SK-MEL-5 (cell line): ENCODE measurements at places on chromosomes 3 and 15.

DNA sequence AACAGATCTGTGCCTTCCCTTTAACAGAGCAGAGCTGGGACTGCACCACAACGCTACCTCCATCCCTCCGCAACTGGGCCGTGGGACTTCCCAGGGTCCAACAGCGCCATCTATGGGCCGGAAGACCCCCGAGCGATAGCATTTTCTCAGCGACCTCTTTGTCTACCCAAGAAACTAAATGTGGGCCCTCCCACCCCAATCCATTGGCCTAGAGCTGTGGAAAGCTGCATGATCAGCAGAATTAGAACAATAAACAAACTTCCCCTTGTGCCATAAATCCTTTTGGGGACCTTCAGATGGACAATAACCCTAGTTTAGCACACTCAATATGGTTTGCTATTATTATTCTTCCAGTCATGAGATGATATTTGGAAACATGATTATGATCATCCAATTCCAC, 74.8 kb upstream of the NTRK3 start:
- DNase-seq: peak; percentile 81

DNA sequence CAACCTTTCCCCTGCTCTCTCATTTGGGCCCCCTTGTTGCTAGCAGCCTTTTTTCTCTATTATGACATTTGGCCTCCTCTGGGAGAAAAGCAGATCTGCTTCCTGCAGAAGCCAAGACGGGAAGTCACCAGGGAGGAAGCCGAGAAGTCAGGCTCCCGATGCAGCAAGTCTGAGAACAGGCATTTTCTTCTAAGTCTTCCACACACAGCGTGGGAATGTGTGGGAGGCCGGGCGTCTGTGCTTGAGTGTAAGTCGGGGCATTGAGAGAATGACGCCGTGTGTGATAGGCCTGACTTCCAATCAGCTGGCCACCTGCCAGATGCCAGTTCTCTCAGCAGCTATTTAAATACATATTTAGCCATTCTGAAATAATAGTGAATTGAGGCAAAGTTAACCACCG, 75.8 kb upstream of the FAM98B start:
- no peak for DNase-seq

- DNase-seq: peak; percentile 29
These were observed 237.9 kb downstream of the NFKBIZ start for GRCh38 chr3:102087236-102087635.

GRCh38 chr3:14552717-14553116, 12.6 kb upstream of the GRIP2 start:
- no peak for DNase-seq

GRCh38 chr3:37590328-37591079, 271.2 kb upstream of the CTDSPL start:
- no peak for DNase-seq

DNA sequence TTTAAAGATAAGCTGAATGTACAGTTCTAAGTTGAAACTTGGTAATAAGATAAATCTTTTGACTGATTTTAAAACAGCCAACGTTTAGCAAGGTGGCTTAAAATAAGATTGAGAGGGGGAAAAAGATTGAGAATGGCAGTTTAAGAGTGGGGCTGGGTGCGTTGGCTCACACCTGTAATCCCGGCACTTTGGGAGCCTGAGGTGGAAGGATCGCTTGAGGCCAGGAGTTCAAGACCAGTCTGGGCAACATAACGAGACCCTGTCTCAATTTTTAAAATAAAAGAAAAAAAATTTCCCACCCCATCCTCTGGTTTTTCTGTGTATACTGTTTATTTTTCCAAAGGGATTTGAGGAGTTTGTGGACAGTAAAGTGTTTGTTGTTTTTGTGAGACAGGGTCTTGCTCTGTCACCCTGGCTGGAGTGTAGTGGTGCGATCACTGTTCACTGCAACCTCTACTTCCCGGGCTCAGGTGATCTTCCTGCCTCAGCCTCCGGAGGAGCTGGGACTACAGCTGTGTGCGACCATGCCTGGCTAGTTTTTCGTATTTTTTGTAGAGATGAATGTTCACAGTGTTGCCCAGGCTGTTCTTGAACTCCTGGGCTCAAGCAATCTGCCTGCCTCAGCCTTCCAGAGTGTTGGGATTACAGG, 3.0 kb downstream of the MAPK6 start:
- DNase-seq: no peak

DNA sequence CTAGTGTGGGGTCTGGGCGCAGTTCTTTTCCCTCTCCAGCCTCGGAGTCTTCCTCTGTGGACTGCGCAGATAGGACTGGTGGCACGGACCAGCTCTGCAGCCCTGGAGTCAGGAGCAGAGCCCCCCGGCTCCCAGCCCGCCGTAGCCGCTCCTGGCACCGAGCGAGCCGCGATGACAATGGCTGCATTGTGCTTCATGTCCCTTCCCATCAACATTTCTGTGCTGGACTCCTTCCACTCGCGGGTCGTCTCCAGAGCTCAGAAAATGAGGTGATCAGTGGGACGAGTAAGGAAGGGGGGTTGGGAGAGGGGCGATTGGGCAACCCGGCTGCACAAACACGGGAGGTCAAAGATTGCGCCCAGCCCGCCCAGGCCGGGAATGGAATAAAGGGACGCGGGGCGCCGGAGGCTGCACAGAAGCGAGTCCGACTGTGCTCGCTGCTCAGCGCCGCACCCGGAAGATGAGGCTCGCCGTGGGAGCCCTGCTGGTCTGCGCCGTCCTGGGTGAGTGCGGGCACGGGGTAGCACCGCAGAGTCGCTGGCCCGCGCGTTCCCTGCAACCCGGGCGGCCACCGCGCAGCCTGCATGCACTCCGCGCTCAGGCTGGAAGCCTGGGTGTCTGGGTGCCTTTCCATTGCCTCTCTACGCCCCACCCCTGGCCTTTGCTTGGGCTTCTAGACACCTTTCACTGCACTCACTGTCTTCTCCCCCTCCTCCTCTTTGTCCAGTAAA, at the start of gene TF:
TSS of gene TF (plus strand) at position 413 of the 731 bp plus-strand sequence. CDS start at position 461, 48 bp downstream.
- DNase-seq: no peak

DNA sequence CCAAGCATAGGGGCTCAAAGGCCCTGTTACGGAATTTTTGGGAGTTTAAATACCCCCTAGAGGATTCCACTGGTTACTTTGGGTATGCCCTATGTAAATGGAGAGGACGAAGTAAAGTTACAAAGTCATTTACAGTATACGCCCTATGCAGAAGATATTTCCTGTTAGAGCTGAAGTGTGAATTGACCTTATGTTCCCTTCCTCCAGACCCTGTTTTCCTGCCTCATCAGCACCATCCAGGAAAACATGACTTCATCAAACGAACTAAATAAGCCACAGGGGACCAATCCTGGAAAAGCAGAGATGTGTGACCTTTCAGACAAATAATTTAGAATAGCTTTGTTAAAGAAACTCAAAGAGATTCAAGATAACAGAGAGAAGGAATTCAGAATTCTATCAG, 177.4 kb downstream of the SQOR start:
- DNase-seq: no peak

- no peak for DNase-seq
These were observed 40.8 kb downstream of the FOXP1 start for GRCh38 chr3:71542521-71543370.

DNA sequence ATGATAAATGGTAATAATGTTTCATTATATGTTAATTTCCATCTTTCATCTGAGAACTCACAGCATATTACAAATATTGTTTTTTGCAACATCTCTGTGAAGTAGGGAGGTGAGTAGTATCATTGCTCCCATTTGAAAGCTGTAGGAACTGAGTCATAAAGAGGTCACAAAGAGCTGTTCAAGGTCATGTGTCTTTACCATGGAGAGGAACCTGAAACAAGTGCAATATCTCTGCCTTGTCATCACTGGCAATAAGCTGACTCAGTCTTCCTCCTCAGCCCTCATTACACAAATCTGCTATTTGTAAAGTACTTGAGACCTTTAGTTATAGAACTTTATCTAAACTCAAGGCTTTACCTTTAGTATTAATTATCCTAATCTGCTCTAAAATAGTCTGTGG, 4.4 kb upstream of the ATP13A4 start:
- DNase-seq: no peak

GRCh38 chr3:183540501-183541234, 14.8 kb downstream of the KLHL6 start:
- no peak for DNase-seq

DNA sequence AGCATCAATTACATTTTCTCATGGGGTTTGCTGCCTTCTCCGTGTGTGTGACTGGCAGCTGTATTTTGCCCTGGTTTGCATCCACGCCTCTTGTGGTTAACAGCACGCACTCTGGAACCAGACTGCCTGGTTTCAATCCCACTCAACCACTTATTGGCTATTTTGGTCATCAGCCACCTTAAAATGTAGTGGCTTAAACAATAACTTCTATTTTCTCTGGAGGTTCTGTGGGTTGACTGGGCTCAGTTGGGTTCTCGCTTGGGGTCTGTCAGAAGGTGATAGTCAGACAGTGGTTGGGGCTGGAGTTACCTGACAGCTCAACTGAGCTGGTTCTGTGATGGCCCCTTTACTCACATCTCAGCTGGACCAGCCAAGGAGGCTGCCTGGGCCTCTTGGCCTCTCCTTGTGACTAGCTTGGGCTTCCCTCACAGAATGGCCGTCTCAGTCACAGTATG, 36.8 kb downstream of the EHD4 start:
- DNase-seq: no peak

DNA sequence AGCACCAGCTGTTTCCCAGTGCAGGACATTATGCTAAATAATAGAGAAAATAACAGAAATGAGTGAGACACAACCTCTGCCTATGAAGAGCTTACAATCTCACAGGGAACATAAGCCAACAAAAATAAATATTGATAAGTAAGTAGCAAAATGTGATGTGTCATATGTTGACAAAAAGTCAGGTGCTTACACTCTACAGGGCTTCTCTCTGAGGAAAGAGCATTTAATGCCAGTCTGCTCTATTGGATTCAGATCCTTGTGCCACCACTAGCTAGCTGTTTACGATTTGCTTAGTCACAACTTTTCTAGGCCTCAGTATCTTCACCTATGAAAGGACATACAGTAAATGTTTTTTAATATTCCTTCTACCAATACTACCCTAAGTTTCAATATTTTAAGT, 500.9 kb upstream of the NAALADL2 start:
- DNase-seq: no peak

- no peak for DNase-seq
These were observed 21.9 kb upstream of the CACNA2D2 start for GRCh38 chr3:50525191-50525910.

DNA sequence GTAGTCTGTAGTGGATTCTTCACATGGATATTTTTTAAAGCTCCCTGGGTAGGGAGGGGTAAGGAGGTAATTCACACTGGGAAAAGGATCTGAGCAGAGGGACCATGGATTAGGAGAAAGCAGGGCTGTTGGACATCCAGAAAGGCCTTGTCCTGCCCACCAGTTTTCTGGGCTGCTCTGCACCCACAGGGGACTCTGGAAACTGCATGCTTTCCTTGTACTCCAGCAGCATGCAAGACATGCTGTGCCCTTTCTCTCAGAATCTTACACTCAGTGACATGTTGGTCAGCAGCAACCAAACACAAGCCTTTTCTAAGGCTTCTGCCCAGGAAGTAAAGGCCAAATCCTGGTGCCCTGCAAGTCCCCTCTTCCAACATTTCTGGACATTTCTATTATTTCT, 2.5 kb upstream of the FBN1 start:
- DNase-seq: peak; percentile 23

DNA sequence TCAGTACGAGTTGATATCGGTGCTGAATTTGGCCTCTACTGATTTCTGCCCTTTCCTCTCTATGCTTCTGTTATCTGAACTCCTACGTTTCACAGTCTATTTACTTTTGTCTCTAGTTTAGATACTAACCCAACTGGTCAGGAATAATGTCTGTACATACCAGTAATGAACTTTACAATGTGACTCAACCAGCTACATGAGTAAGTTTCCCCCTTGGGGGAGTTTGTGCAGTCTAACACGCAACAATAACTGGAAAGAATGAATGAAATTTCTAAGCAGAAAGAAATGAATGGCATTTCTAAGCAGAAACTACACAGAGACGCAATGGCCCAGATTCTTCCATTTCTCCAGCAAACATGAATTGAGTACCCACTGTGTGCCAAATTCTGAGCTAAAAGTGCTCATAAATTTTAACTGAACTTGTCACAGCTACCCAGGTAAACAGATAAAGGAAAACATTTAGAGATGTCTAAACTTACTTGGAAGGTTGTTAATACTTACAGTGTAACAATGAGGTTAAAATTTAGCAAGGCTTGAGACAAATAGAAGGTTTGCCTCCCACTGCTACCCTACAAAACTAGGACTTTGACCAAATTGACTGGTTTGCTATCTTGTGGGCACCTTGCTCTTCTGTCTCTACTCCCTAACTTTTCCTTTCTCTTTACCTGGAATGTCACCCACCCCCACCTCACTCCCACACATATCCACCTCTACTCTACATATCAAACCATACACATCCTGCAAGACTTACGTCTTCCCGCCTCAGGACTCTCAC, 11.6 kb downstream of the UPK1B start:
- no peak for DNase-seq

GRCh38 chr3:80097674-80098073, 329.9 kb upstream of the ROBO1 start:
- DNase-seq: no peak
